ENCODE measurements at places on chromosomes 12 and 14.

DNA sequence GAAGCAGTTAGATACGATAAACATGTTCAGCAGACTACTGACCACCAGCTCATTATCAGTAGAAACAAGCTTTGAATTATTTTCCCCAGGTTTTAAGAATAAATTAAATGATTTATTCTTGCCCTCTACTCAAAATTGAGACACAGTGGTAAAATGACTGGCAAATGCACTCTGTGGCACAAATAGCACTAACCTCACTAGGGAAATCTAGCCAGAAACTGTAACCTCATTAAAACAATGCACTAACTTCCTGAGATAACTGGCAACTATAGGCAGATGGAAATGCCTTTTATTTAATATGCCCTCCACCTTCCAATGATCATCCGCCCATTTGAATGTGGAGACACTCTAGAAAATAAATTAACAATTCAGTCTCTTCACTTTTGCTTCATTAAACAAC, 33.2 kb downstream of the CPNE8 start:
- no peak for DNase-seq

DNA sequence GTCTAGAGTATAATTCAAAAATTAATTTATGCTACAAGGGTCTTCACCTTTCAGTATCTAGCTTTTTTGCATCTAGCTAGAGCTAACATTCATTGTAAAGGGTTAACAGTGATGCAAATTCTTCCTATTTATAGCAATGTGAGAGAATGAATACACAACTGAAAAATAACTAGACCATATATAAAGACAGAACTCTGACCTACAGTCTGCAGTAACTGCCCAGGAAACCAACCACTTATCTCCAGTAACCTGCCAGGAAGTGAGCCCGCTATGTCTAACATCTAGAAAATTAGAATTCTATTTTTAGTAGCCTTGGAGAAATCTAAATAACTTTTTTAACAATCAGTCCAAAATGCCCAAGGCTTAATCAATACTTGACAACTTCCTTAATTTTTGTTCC, 1021.9 kb downstream of the LRFN5 start:
- DNase-seq = no peak

DNA sequence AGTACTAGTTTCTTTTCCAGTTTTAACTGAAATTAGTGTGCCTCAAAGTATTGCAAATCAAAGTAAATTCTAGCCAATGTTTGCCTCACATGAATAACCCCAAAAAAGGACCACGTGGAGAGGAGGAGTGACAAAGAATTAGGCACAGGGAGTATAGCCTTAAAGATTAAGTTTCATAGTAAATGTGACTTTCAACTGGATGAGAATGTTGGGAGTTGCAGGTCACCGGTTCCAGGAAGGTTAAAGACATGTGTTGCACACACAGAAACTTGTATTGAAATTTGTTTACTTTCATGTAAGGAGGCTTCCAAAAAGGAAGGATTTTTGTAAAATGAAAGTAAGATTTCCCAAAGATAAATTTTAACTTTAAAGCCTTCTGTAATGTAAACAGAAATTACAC, 89.1 kb upstream of the CCDC198 start:
- no peak for DNase-seq

DNA sequence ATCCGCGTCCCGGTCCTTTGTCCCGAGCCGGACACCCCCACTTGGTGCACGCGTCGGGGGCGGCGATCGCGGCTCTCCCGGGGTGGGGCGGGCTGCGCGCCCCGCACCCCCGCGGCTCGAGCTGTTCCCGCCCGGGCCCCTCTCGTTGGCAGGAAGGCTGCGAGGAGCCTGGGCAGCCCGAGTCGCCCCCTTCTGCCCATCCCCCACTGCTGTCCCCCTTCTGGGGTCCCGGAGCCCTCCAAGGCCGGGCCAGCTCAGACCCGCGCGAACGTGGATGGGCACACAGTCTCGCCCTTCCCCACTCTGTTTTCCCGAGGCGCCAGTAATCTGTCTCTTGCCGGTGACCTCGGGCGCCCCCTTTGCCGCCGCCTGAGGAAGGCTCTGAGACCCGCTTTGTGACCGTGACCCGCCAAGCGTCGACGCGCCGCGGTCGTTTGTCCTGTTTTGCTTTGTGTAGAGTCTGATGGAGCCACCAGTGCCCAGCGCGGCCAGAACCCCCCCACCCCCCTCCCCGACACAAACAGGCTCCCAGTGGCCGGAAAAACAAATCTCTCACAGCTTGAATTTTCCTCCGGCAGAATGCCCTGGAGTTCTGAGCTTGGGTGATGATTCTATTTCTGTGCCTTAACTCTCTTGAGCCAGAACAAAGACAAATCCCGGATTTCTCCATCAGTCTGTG, 610 bp downstream of the C14orf132 start:
- DNase-seq = no peak

DNA sequence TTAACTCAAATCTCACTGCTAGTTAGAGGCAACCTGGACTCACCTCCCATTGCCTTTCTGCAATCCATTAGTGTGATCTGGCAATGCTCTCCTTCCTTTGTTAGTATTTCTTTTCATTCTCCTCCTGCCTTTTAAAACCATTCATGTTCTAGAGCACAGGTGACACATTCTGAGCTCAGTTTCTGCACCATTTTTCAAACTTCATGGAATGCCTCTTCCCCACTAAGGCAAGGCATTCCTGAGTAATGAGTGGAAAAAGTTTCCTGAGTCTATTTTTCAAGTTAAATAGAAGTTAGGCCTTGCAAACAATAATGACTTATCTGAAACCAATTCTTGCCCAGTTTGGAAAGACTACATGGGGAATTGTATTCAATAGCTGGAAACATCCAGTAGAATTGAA, 1001.8 kb downstream of the BCL11B start:
- no peak for DNase-seq

DNA sequence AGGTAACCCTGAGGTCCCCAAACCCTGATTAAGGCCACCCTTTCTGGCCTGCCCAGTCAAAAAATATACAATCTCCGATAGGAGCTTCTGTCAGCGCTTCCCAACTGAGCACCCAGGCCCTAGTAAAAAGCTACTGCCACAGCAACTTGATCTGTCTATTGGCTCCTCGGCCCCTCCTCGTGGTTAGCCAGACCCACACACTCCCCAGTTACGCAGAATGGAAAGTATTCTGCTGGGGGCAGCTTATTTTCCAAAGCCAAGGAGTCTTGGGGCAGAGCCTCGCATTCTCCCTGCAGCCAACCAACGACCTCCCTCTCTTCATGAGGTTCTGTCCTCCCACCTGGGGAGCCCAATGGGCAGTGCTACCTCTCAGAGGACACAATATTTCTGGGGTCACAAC, 32.1 kb downstream of the FMNL3 start:
- DNase-seq = no peak

DNA sequence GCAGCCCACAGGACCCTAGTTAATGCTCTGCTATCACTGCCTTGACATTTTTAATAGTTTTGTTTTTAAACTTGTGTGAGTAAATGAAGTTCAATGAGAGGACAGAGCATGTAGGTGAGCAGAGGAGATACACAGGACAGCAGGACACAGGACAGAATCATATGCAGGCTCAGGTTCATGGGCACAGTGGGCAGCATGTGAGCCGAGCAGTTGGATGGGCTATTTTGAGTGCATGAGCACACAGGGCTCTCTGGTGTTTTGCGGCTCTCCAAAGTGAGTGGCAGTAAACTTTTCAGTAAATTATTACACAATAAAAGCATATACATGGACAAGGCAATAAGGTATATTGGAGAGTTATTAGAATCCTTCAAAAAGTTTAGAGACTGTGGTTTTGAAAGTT, 189.7 kb upstream of the OR4E1 start:
- DNase-seq = no peak

DNA sequence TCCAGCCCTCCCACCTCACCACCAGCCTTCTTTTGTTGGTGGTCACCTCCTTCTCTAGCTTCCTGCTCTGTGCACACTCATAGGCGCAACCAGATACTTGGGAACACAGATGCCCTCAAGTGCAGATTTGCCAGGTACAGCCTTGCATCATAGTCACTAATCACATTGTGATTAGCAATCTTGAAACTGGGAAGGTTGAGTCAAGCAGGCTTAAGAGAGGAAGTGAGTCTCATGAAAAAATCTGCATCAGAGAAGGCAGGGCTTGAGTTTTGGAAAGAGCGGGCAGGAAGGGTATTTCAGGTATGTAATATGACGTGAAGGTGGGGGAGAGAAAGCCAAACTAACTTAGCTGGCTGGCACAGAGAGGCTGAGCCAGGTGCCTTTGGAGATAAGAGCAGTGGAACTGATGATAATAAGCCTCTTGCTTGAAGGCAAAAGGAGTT, 2.7 kb upstream of the RABGGTA start:
- no peak for DNase-seq

DNA sequence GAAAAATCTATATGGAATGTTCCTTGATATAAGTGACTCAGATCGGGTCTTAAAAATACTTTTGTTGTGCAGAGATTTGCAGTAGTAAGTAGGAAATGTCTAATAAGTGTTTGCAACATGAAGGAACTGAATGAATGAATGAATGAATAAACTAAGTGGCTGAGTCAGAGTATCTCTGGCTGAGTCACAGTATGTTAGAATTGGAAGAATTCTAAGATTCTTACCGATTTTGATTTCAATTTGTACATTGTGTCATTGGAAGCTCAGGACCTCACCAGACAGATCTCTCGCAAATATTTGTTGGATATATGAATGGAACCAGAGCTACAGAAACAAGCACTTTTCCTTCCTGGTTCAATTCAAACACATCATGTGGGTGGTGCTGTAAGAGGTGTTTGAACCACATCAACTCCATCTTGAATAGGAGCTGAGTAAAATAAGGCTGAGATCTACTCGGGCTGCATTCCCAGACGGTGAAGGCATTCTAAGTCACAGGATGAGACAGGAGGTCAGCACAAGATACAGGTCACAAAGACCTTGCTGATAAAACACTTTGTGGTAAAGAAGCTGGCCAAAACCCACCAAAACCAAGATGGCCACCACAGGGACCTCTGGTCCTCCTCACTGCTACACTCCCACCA, 123.9 kb upstream of the FOXN3 start:
- DNase-seq = no peak

DNA sequence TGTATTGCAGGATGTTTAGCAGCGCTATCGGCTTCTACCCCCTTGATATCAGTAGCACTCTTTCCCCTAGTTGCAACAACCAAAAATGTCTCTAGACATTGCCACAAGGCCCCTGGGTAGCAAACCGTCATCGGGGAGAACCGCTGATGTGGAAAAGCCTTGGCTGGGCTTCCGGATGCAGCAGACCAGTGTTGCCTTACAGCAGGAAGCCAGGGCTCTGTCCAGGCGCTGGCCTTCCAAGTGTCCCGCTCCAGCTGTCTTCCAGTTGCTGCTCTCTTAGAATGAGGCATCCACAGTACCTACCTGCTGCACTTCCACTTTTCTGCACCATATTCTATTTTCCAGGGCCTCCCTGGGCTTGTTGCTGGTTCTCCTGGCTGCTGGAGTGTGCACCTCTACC, 22.6 kb upstream of the SLC10A1 start:
- no peak for DNase-seq

GRCh38 chr12:98504368-98504617, 11.1 kb upstream of the TMPO start:
- DNase-seq = no peak

GRCh38 chr12:1474041-1474573, 120.3 kb downstream of the FBXL14 start:
- peak; percentile 59 for DNase-seq

GRCh38 chr14:73262427-73263183, 25.3 kb downstream of the PAPLN start:
- DNase-seq = no peak

DNA sequence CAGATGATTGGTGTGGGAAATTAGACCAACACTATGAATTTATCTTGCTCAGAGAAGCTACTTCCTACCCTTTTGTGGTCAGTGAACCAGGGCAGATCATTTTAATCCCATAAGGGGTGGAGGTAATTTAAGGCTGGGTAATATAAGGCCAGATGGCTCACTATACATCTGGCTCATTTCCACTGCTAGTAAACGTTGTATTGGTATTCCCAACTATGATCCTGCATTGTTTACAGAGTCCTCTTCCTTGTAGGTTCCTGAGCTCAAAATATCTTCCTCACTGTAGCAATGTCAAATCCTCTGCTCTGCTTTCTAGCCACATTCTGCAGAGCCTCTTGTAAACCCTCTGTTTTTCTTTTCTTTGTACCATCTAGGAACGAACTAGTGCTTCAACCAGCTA, 93.0 kb upstream of the MGAT4C start:
- no peak for DNase-seq

GRCh38 chr14:58882577-58883018, 244.8 kb downstream of the DACT1 start:
- peak; percentile 73 for DNase-seq

DNA sequence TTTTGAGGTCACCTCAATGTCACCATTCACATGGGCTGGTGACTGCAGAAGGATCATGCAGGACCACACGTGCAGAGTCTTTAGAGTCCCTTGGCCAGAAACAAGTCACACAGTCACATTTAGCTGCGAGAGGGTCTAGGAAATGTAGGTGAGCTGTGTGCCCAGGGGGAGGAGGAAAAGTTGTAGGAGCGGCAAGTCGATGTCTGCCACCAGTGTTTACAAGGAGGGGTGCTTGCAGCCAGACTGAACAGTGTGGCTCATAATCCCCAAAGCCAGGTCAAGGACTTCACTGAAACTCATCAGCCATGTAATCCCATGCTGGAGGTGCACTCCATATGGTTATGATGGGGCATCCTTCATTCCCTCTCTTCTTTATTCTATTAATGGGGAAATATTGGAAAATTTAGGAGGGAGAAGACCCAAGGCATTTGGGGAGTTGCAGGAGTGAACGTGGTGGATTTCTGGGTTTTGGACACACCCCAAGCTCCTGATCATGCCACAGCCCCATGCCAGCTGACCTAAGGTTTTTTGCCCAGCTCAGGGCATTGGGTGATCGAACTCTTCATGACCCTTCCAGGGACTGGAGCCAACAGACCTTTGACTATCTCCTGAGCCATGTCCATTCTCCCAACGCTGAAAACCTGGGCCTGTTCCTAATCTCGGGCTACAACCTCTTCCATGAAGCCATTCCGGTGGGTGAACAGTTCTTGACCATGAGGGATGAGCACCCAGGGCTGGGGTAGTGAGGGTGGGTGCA, 7.2 kb downstream of the DAO start:
- DNase-seq = no peak

DNA sequence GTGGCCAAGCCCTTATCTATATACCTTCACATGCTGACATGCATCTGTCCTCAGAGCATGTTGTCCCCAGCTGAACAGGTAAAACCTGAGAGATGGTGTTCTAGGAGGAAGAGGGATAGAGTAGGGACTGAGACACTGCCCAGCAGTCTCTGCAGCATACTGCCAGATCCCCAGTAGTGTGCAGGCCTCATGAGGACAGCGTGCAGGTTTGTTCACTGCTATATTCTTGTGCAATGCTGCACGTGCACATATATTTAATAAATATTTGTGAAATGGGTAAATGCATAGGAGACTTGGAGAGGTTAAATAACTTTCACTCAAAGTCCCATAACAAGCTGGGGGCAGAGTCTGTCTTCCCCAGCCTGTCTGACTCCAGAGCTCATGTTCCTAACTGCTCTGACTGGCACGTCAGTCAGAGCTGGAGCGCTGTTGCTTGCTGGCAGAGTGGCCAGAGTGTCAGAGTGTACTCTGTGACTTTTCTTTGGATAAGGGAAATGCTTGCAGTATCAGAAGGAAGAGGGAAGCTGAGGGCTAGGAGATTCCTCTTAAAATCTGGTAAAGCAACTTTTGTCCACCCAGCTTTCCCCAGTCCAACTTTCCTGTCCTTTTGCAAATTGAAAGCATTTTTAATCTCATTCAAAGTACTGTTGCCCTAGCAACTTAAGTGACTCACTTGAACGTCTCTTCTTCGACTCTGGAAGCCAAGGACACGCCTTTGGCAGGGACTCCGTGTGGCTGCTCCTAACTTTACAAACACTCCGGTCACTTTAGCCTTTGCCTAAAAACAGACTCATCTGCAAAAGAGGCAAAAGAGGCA, 14.9 kb upstream of the POLR3B start:
- peak; percentile 63 for DNase-seq
